ENCODE measurements at places on chromosomes 3 and 15.

GRCh38 chr3:143436231-143436930 is 316.8 kb downstream of the CHST2 start:
- DNase-seq: no peak

DNA sequence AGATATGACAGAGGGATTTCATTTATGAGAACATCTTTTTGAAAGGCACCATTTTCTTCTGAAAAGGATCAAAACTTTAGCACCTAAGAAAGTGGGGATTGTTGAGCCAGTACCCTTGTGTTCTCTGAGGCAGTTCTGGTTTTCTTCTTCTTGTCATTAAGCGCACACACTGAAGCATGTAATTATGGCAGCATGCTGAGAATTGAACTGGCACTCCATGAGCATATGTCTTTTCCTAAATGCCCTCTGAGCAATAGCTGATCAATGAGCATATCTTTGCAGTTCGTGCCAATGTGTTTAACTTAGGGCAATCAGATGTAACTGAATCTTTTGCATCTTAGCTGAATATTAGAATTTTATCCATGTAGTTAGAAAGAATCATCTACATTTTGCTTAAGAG is 53.9 kb upstream of the VGLL3 start:
- no peak for DNase-seq

GRCh38 chr15:80562033-80562432 is 133.1 kb upstream of the ABHD17C start:
- DNase-seq: no peak

GRCh38 chr3:52093756-52094545 is 37.6 kb upstream of the DUSP7 start:
- no peak for DNase-seq

- DNase-seq: no peak
Measured at GRCh38 chr15:48898032-48898431, 20.1 kb downstream of the EID1 start.

DNA sequence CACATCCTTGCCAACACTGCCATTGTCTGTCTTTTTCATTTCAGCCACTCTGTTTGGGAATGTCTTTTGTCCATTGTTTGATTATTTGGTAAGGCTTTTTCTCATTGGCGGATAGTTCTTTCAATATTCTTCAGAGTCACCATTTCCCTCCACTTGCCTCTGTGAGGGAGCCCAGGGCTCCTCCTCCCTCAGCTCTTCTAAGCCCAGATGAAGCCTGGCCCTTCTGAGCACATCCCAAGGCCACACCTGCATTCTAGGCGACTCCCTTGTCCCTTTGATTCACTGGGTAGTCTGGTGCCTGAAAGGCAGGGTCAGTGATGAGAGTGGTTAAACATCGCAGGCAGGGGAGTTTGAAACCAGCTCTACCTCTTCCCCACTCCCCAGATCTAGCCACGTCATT is 12.4 kb upstream of the LTF start:
- DNase-seq: no peak

DNA sequence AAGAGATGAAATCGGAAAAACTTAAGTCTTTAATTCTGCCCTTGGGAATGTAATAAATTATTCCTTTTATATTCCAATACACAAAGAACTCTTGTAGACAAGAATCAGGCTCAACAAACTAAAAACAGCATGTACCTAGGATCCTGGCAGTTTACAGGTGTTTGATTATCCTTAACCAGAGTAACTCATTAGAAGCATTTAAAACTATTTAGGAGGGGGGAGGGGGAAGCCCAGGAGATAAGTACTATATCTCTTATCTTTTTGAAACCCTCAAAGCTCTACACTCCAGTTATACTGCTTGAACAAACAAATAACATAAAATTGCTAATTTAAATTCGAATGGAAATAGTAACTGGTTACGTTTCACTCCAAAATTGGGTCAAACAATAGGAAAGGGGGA is 1.9 kb downstream of the CNBP start:
- no peak for DNase-seq

DNA sequence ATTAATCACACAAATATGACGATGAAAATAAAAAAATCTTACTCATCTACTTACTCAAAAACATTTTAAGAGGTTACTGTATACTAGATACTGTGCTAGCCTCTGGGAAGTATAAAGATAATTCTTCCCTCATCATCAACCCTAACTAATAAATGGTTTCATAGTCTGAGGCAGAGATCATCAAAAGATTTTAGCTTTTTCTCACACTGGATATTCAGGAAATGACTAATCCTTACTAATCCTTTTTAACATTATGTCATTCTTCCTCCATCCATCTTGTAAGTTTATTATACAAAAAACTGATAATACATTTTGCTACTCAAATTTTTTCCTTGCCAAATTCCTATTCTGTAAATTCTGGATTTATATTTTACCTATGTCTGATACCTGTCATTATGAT is 29.7 kb downstream of the ACAD11 start:
- no peak for DNase-seq

DNA sequence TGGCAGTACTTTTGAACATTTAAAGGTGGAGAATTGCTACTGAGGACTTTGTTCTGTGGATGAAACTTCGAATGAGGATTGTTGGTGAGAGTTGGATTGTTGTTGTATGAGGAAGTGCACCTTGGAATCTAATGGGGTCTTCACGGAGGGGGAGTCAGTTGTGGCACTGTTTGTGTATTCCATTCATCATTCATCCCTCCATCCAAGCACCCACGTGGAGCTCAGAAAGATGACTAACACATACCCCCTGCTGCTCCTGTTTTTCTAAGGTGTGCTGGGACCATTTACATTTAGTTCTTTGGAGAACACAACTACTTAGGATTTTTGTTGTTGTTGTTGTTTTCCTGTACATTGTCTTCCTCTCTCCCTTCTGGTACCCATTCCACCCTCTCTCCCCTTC is 122.6 kb downstream of the IGF1R start:
- no peak for DNase-seq

DNA sequence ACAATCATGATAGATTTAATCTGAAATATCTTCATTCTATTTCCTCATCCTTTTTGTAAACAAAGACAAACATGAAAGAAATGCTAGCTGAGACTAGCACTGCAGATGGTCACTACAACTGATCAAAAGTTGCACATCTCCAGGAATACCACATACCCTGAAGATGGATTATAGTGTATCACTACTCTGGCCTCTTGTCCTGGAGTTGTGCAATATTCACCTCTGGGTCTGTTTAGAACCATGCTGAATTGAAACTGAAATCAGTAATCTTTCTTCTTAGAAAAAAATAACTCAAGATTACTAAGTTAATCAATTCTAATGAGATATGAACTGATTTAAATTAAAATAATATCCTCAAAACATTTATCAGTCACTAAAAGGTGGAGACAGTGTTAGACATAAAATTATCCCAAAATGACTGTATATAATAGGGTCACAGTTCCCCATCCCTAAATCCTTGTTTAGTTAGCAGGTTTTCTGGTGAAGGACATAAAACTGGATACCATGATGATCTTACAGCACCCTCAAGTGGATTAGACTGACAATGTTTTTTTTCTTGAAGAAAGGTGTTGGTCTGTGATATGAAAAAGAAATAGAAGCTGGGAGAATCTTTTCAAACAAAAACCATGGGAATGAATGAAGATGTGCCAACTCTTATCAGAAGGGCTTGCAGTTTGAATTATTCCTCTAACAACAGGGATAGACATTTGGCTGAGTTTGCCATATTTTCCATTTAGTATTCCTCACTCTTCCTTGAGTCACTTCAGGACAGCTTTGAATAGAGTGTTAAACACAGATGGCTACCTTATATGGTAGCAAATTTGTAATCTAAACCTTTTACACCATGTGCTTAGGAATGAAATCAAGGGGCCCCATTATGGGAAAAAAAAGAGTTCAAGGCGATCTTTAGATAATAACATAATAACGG is 7.1 kb upstream of the TTC14 start:
- no peak for DNase-seq

DNA sequence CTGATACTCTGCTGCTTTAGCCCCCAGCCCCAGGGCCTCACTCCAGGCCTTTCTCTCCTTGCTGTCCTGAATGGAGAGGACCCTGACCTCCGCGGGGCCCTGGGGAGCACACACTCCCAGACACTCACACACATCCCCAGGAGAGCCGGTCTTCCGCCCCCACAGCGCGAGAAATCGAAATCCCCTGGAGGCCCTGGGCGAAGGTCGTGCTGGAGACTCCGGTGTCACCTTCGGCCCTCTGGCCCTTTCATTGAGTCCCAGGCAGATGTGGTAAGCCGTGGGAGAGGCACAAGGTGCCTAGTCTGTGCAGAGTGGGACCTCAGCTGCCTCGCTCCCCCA is 848 bp upstream of the GOLGA8B start:
- no peak for DNase-seq

Measured in renal cortex interstitium (tissue), 15 donors.